Activated CD8-positive, alpha-beta memory T cell treated with anti-CD3 and anti-CD28 coated beads for 1 hour (primary cell): ENCODE measurements at places on chromosomes 5 and 9.
A peak's percentile ranks its signal among the peaks of the same experiment; 100 is the strongest.

- DNase-seq: no peak
These were observed 19.8 kb downstream of the IL12B start for GRCh38 chr5:159310511-159310910.

DNA sequence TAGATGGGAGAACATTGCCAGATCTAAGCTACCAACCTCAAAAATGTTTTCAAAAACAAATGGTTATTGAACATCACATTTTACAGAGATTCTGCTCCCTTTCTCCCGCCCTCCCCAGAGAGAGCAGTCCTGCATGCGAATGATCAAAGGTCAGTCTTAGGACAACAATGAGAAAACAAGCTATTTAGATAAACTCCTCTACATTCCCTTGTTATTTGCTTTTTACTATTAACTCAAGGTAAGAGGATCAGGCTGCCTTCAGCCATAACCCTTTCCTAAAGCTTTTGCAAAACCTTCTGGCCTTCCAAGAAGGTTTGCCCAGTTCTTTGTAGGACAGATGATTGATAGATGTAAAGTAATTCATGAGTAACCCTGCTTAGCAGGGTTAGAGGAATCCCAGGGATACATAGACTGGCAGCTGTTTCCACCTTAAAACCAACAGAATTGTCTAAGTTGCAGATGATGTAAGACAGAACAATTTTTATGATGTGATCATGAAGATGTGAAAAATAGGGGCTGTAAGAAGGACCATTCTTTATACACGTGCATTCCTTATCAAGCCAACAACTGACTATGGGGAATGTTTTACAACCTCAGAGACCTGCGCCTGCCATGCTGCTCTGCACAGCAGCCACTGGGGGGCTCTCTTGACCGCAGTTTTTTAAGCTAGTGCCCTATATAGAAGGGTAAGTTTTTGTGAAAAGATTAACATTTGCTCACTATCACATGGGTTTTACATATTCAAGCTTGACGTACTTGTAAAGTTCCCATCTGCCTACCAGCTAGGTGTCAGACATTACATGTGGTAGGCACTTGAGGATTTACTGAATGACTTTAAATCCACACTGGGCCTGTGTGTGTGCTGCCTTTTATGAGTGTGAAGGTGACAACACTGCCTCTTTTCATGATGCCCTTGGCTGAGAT is 2.3 kb upstream of the ZNF782 start:
- DNase-seq: peak; percentile 53

GRCh38 chr9:122040561-122041242 is 52.4 kb downstream of the TTLL11 start:
- DNase-seq: no peak

DNA sequence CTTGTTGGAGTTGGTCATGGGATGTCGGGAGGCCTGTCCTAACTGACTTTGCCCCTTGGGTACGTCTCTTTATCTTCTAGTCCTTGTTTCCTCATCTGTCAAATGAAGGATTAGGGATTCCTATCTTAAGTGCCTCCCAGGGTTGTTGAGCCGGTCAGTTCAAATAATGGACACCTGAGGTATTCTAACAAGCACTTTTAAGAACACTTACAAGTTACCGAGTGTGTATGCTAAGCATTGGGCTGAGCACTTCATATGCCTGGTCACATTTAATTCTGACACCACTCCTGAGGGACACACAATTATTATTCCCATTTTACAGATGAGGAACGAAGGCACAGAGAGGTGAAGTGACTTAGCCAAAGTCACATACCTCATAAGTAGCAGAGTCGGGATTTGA is 37.1 kb downstream of the CAMK2A start:
- no peak for DNase-seq

- DNase-seq: no peak
These were observed 1020.4 kb downstream of the CDH18 start for GRCh38 chr5:18967637-18968036.

- no peak for DNase-seq
These were observed 12.1 kb upstream of the SLC2A8 start for GRCh38 chr9:127384901-127385300.

DNA sequence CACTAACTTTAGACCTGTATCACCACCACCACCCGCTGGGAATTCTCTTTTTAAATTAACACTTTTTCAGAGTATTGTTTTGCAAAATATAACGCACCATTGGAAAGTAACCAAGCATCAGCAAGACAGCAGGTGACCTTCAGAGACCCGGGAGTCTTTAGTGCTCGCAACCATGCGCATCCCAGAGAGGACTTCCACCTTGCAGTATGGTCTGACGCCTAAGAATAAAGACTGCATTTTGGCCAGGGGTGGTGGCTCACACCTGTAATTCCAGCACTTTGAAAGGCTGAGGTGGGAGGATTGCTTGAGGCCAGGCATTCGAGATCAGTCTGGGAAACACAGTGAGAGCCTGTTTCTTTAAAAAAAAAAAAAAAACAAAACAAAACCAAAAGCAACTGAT is 113.8 kb downstream of the MED27 start:
- no peak for DNase-seq

GRCh38 chr5:154078272-154078671 is 39.5 kb downstream of the MFAP3 start:
- DNase-seq: no peak

- DNase-seq: no peak
These were observed 110.3 kb upstream of the CTSL start for GRCh38 chr9:87615547-87616148.

DNA sequence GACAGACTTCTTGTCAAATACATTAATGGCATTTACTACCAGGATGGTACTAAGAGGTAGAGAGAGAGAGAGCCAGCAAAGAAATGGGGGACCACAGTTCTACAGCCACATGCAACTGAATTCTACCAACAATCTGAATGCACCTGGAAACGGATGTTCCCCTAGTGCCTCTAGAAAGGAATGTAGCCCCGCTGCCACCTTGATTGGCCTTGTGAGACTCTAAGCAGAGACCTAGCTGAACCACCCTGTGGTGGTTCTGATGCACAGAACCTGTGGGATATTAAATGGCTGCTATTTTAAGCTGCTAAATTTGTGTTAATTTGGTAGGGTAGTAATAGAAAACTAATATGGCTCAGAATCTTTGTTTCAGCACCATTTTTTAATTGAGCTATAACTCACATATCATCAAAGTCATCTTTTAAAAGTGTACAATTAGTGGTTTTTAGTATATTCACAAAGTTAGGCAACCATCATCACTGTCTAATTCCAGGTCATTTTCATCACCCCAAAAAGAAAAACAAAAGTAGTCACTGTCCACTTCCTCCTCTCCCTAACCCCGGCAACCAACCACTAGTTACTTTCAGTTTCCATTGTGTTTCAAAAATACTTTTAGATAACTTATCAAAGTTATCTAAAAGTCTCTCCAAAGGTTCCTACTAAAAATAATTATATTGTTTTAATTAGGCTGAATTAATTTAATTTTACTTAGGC is 51.7 kb downstream of the CPLANE1 start:
- DNase-seq: no peak

- no peak for DNase-seq
These were observed 13.2 kb upstream of the S100Z start for GRCh38 chr5:76836585-76836984.

- no peak for DNase-seq
These were observed 31.8 kb upstream of the TLR4 start for GRCh38 chr9:117672369-117672768.

GRCh38 chr9:109771087-109771486 is 8.9 kb upstream of the PALM2AKAP2 start:
- DNase-seq: no peak
